Upper lobe of left lung (tissue), 6 donors: ENCODE measurements at places on chromosomes 4 and X.

DNA sequence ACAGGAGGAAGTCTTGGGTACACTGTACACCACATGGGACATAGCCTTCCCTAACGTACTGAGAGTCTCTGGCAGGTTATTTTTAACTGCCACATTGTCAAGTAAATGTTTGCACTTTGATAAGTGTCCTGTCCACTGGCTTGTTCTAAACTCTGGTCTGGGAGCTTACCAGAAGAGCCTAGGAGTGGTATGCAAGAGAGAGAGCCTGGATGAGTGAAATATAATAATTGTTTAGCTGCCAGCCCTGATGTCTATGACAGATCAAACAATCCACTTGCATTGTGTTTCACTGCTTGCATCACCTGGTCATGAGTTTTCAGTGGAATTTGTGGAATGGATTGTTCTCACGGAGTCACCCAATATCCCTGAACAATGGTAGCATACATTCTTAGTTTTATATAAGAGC is 91.6 kb downstream of the SHROOM3 start:
- DNase-seq, result no peak

GRCh38 chrX:150980711-150981110 is 2.4 kb upstream of the HMGB3 start:
- DNase-seq, result no peak

DNA sequence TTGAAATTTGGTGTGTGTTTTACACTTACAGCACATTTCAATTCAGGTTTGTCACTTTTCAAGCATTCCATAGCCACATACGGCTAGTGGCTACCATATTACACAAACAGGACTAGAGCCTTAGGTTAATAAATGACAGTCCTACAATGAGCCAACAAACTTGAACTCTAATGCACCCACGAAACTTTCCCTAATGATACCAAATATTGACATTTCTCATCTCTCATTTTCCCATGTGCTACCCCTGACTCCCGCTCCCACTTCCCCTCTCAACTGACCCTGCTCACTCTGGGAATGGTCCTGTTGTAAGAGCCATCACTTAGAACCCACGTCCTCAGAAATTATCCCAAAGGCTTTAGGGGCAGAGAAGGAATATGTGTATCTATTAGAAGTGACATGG is 4.9 kb upstream of the TLR10 start:
- DNase-seq, result no peak

- DNase-seq, result no peak
Measured at GRCh38 chr4:122914938-122915337, 7.5 kb downstream of the NUDT6 start.

DNA sequence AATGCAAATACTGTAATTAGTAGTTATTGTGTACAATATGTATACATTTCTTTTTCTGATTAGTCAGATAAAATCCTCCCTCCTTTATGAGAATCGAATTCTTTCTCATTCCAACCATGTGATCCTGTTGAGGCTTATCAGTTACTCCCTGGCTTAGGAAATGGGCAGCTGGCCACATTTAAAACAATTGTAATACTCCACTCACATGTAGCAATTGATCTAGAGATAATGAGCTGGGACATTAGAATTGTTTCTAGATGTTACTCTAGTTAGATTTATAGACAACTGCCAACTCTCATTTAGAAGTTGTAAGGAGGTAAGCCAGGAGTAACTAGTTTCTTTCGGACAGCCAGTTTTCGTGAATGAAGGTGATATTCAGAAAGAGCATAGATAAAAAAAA is 859.3 kb upstream of the AADAT start:
- DNase-seq, result no peak

DNA sequence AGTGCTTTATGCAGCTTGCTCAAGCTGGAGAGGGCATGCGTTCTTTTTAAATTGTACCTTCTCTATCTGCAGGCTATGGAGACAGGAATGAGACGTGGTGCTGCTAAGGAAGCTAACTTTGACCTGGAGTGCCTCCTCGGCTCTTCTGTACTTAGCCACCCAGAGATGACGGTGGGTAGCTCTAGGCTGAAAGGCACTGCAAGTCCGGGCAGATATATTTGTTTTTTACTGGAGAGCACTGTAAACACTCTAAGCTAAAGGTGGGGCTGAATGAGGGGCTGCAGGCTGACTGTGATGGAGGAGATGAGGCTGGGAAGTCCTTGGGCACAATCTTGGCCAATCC is 12.1 kb downstream of the ELF4 start:
- DNase-seq, result no peak

DNA sequence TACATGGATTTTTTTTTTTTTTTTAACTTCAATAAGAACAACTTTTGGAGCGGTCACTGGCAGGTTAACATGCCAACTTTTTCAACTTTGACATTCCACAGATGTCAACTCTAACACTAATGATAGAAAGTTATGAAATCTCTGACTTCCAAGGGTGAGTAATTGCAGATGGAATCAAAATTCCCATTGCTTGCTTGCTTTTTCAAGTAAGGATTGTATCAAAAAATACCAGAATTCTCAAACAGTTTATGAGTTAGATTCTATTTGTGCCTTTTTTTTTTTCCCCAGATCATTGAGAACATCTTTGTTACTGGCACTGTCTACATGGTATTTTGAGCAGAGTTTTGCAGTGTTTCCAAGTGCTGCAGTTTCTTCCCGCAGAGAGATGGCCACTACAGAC is 50.3 kb upstream of the OTUD4 start:
- no peak for DNase-seq

GRCh38 chr4:76210452-76210851 is 3.2 kb downstream of the SCARB2 start:
- no peak for DNase-seq

GRCh38 chr4:108685036-108685686 is 34.8 kb downstream of the OSTC start:
- no peak for DNase-seq

DNA sequence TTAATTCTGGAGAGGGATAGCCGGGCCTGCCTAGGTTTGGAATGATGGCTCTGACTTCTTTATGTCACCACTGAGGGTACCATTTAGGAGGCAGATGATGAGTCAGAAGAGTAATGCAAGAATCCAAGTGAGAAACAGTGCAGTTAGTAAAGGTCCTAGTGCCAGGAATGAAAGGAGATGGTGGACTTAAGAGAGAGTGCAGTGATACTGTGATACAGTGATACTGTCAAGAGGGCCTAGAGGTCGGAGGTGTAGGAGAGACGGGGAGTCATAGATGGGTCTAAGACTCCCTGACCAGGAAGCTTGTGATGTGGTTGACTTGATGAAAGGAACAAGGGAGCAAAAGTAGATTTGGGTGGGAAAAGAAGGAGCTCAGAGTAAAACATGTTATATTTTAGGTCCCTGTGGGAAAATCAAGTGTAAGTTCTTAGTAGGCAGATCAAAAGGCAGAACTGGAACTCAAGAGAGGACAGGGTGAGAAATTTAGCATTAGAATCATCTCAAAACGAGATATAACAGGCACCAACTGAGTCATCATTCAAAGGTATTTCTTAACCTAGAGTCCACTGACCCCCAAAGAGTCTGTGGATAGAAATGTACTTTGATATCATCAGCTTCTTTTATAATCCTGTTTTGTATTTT is 85.0 kb downstream of the NFKB1 start:
- DNase-seq, result no peak

GRCh38 chr4:110034026-110034393 is 121.3 kb downstream of the EGF start:
- DNase-seq, result no peak

DNA sequence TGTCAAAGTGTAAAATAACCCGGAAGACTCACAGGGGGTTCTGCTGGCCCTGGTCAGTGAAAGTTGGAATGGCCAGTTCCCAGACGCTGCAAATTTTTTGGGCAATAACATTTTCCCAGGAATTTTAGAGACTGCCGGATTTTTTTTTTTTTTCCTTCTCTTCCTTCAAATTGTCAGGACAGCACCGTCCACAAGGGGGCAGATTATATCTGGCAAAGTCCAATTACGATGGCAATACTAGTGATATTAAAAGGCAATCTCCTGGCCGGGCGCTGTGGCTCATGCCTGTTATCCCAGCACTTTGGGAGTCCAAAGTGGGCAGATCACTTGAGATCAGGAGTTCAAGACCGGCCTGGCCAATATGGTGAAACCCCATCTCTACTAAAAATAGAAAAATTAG is 20.5 kb downstream of the SLC25A5 start:
- no peak for DNase-seq

GRCh38 chrX:17242470-17242869 is 132.5 kb upstream of the NHS start:
- DNase-seq, result no peak

DNA sequence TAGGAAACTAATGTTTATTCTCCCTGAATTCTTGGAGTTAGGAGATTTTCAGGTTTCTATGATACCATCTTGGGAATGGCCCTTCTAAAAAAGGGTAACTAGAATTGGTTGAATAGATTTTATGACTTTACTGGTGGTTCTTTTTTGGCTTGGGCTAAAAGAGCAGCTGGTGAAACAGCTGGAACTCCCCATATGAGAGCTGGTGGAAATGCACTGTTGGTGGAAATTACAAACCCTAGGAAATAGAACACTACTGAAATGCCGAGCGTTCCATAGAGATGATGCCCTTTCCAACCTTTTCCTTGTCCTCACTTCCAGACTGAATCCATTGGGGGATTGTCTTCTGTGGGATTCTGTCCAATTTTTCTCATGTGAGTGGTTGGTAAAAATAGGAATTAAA is 139.5 kb downstream of the STIM2 start:
- no peak for DNase-seq

DNA sequence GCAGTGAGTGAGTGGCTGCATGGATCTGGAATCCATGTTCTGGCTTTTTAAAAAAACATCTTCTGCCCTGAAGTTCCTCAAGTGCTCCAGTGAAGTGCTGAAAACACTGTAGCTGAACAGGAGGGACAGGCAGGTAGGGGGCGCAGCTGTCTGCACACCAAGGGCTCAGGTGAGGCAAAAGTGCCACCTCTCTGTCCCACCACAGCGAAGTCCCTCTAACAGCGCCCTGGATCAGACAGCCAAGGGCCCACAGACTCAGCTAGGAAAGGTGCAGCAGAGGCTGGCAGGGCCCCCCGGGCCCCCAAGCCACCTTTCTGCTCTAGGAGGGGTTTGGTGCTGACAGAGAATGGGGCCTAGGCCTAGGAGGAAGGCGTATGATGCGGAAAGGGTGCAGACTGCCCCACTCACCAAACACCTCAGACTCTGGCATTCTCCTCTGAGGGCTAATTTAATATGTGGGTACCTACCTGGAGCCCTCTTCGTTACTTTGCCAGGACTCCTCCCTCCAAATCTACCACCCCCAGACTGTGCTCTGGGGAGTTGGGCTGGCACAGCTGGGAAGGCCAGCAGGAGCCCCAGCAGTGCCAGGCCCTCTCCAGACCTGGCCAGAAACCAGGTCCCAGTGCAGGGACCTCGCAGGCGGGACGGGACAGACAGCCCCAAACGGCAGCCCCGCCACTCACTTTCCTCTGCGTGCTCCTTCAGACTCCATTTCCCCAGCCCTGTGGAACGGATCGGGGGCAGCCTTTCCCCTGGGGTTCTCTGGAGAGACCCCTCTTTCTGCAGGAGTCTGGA is 73.7 kb downstream of the ENPP6 start:
- no peak for DNase-seq

DNA sequence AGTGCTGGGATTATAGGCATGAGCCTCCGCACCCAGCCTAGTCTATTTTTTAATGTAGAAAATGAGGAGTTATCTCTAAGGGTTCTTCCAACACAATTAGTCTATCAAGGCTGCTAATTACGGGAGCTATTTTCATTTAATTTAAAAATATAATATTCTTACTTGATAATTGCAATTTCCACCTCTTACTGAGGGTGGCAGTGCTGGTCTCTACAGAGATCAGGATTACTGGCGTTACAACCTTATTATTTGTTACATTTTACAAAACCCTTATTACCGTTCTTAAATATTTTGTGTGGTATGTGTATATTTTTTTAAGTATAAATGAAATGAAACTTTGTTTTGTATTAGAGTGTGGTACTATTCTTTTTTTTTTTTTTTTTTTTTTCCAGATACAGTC is 17.6 kb upstream of the GK start:
- DNase-seq, result no peak

GRCh38 chrX:138740341-138740740 is 28.8 kb upstream of the FGF13 start:
- DNase-seq, result no peak

DNA sequence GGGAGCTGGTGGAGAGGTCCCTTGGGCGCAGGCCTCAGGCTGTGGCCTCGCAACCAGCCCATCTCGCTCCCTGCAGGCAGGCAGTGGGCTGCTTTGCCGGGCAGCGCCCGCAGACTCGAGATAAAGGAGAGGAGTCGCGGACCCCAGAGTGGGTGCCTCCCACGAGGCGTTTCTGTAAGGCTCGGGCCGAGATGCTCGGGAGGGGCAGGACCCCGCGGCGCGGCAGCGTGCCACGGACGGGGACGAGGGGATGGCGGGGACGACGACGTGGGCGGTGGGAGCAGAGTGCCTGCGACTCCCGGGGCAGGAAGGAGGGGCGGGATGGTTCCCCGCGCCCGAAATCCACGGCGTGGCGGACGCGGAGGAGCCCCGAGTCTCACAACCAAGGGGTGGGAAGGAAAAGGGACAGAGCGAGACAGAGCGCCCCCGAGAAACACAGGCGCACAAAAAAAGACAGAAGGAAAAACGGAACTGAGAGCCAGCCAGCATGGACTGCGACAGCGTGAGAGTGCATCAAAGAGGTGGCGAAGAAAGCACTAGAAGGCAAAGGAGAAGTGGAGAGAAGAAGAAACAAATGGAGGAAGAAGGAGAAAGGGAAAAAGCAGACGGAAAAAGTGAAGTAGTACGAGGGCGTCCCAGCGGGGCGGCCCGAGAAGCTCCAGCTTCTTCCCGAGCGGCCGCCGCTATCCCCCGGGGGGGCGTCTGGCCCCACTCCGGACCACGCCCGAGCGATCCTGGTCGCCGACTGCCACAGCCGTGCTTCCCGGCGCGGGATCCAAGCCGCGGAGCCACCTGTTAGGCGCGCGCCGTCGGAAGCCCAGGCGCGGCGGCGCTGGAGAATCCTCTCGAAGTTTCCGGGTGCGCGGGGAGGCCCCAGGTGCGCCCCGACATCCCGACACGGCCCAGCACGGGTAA is 1.5 kb downstream of the BEND4 start:
- DNase-seq, result peak; percentile 85

DNA sequence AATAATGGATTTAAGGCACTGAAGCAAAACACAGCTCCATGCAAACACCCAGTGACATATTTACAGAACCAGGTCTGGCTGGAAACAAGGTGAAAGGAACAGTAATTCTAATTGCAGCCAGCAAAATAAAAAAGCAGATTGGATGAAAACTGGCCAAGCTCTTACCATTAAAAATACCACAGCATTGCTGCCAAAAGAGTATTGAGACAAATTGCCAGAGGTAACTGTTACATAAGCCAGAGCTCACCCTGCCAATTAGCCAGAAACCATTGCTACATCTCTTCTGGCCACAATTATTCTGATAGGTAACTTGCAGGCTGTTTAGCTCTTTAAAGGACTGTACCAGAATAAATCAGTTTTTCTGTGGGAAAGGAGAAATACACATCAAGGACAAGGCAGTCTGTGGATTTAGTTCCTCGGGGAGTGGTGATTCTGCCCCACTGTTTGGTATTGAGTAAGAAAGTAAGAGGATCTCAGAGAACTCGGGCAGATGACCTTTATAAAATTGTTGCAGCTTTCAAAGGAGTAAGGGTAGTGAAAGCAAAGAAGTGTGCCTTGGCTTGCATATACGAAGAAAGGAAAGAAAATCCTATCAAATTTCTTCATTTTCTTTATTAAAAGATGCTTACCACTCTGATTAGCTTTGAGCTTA is 369.5 kb downstream of the PPP3CA start:
- DNase-seq, result no peak

- DNase-seq, result no peak
Measured at GRCh38 chrX:23223169-23223568, 111.5 kb upstream of the PTCHD1 start.

- DNase-seq, result no peak
Measured at GRCh38 chr4:168451744-168452390, 28.4 kb downstream of the DDX60L start.
